Breast epithelium (tissue), 4 donors: ENCODE measurements at places on chromosomes 1 and 21. TPM values are rescaled to one million over a fixed set of nuclear protein-coding genes. Genes with fewer than 3 reads are reported as not detected.
A peak's percentile ranks its signal among the peaks of the same experiment; 100 is the strongest.

Gene LMX1A
- total RNA-seq: not detected

DNA sequence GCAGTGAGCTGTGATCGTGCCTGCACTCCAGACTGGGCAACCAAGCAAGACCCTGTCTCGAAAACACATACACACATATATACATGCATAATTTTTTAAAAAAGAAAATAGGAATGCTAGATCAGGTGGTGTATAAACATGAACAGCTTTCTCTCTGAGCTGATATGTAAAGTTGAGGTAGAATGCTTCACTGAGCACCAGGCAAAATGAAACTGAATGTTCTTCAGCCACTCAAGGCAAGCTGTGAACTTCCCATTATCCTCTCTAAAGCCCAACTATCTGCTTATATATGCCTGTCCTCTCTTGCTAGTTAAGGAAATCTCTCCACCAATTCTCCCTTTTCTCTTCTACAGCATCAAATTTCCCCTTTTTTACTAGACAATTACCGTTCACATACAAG lies 93.0 kb downstream of the NUF2 start:
- DNase-seq: no peak

Gene KDM5B
- 122 TPM for total RNA-seq

GRCh38 chr21:44286086-44286715 lies 525 bp downstream of the AIRE start:
- DNase-seq: no peak

- no peak for DNase-seq
These were observed 9.0 kb upstream of the EPS8L3 start for GRCh38 chr1:109772658-109773202.

Gene CRYBG2
- not detected for total RNA-seq

GRCh38 chr1:99550198-99550597 lies 95.7 kb upstream of the PALMD start:
- DNase-seq: no peak

GRCh38 chr1:58231204-58231603 lies 315.3 kb downstream of the OMA1 start:
- no peak for DNase-seq

Gene BMP8B
- 0.48 TPM for total RNA-seq

Gene CFHR2
- total RNA-seq: not detected

Gene SLC1A7
- not detected for total RNA-seq

Gene TPTE
- not detected for total RNA-seq

DNA sequence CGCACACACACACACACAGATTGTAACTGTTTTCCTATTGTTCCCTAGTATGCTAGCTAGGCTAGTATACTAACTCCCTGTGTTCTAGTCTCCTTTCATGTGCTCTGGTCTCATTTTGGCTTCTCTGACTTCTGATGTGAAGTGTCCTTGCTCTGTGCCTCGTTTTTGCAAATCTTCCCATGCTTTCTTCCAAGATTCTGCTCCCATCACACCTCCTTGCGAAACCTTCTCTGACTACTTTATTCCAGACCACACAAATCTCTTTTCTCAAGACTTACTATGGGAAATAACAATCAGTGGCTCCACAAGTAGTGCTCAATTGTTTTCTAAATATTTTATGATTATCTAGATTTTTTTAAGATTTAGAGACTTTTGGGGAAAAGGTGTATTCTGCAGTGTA lies 10.3 kb downstream of the PRRX1 start:
- DNase-seq: no peak

GRCh38 chr1:56817716-56818463 lies 1.3 kb downstream of the FYB2 start:
- DNase-seq: no peak

DNA sequence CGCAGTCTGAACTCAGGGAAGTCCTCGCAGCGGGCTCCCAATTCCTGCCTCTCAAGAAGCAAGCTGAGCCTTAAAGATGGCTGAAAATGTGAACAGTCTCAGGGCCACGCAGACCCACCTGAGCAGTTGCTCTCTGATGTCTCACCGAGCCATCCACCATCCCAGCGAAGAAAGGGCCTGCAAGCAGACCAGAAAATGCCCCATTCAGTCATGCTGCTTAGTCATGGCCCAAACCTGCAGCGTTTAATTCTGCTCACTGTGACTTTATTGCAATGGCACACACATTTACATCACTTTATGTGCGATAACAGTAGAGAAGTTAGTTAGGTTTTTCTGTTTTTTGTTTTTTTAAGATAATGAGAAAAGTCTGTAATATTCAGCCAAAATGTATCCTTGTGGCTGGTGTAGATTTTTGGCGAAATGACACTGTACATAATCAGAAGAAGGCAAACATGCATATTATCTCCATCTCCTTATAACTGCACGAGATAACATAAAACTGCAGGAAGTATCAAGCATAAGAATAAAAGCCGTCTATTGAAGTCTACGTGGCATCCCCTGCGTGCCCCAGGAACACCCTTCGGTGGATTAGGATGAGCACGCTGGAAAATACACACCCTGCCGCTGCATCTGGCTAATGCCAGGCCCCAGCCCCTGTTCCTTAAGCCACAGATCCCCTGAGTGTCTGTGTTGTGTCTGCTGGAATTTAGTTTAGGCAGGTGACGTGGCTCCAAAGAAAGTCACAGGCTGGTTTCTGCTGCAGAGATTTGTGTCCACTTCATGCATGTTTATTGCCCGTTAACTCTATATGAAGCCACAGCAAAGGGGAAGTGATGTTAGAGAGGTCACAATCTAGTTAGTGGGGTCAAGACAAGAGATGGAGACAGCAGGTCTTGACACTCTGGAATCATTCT lies 119.8 kb upstream of the IRF2BP2 start:
- no peak for DNase-seq

GRCh38 chr1:18643154-18644012 lies 12.7 kb downstream of the PAX7 start:
- no peak for DNase-seq

DNA sequence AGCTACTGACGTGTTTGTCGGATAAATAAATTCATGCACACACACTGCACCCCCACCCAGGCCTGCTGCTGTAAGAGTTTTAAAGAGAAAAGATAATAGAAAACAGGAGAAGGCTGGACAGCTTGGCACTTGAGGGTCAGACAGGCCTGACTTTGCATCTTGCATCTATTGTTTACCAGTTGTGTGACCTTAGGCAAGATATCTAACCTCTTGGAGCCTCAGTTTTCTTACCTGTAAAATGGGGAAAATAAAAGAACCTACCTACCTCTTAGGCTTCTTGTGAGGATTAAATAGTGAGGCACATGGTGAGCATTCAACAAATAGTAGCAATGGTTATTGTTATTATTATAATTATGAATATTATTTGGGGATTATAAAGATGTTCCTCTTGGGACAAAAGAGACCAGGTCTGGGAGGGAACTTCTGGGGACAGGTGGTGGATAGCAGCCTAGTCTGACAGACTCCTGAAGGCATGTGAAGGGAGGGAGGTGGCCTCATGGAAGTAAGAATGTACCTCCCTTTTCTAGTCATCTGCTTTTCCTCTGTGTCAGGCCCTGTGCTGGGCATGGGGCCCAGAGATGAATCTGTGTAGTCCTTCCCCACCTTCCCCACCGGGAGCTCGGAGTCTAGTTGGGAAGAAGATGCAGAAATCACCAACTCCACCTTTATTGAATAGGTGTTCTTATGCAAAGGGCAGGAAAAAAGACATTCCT lies 18.3 kb upstream of the EPB41 start:
- DNase-seq: no peak

Gene ADORA1
- total RNA-seq: 5.2 TPM

- no peak for DNase-seq
These were observed 148.1 kb downstream of the SPATA46 start for GRCh38 chr1:162228586-162228985.

Gene B3GALT5
- 2.3 TPM for total RNA-seq

DNA sequence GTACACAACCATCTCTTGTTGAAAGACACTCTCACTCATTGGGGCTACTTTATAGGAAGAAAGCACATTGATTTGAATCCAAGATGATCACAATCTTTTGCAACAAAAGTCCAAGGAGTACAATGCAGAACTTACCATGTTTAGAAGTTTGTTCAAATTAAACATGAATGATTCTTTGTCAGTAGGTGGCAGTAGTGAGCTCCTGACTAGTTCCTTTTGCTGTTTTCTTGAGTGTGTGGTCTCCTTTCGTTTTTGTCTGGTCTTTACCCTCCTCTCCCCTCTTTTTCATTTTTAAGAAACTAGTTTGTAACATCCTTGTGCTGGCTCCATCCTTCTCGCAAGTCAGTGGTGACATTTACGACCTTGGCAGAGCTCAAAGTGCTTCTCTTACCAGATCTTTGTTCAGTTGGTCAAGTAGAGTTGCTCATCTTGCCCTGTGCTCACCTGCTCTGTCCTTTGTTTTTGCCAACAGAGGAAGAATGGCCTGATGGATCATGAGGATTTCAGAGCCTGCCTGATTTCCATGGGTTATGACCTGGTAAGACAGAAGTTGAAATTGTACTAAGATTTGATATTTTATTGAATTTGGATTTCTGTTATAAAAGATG lies 35.7 kb upstream of the MTR start:
- DNase-seq: no peak

DNA sequence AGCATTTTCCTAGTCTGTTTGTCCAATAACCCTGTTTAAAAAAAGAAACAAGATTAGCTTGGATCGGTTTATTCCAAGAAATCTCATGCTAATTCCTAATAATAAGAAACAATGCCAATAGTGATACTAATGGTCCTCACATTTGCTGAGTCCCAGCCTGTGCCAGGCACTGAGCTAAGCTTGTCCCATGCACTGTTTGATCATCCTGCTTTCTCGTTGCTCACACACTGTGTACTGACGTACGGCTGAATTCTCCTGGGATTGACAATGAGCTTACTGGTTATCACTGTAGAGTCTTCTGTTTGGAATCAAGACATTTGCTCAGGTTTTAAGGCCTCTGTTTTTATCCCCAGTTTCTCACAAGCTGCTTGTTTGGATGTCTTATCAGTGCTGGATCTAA lies 71.1 kb downstream of the CACNA1E start:
- DNase-seq: no peak

DNA sequence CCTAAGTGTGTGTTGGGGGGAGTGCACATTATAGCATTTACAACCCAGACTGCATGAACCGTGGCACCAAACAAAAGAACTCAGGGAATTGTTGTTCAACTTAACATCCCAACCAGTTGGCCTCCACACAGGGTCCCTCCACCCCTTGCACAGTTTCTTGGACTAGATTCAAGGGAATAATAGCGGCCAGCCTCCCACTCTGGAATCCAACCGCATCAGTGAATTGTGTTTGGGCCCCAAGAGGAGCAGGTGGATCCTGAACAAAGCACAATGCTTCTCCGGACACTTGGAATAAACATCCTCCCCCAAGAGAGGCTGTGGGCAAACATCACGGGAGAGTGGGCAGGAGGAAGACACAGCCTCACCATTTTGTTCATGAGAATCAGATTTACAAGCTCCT lies 18.2 kb downstream of the CD34 start:
- no peak for DNase-seq

GRCh38 chr1:192235127-192235526 lies 76.9 kb downstream of the RGS18 start:
- no peak for DNase-seq

- DNase-seq: no peak
These were observed 56.1 kb upstream of the TLR5 start for GRCh38 chr1:223199094-223199647.

Gene PWP2
- 9.5 TPM for total RNA-seq

GRCh38 chr1:159921700-159922504 lies 3.4 kb downstream of the TAGLN2 start:
- no peak for DNase-seq

DNA sequence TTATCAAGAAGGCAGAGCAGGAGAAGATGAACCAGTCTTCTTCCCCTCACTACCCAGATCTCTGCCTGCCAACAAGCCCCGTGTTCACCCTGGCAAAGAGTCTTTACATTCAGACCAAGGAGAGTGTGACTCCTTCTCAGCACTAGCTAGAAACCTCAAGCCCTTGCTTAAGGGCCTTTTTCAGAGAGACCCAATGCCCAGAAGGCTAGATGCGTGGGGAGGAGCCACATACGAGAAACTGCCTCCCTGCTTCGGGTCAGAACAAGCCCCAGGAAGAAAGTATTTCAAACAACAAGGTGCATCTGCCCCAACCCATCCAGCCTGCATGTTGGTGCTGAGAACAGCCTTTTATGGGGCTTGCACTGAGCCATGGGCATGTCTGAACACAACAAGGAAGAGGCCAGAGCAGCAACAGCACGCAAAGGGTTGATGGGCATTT lies 152.7 kb upstream of the CAMK1G start:
- DNase-seq: no peak

Gene C1orf53
- 2.6 TPM for total RNA-seq

Gene RAP1A
- 54.9 TPM for total RNA-seq

Gene BRINP2
- 1.5 TPM for total RNA-seq

Gene PTPN7
- 1.4 TPM for total RNA-seq

Gene KCNJ9
- not detected for total RNA-seq

Gene ATP1A4
- total RNA-seq: not detected

GRCh38 chr1:42680055-42680454 lies 2.2 kb upstream of the YBX1 start:
- no peak for DNase-seq

DNA sequence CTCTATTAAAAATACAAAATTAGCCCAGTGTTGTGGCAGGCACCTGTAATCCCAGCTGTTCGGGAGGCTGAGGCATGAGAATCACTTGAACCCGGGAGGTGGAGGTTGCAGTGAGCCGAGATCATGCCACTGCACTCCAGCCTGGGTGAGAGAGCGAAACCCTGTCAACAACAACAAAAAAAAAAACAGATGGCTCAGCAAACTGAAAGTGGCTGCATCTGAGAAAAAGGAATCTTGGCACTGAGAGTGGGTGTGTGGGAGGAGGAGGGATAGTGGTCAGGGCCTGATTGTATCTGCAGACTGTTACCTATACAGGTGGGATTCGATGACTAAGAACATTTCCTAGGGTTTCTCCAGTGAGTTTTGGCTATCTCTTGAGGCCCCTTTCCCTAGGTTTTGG lies 122.2 kb upstream of the BARHL2 start:
- DNase-seq: no peak

GRCh38 chr1:111620441-111620971 lies 917 bp downstream of the RAP1A start:
- no peak for DNase-seq

GRCh38 chr1:116218922-116219321 lies 107.7 kb downstream of the MAB21L3 start:
- DNase-seq: no peak

GRCh38 chr1:187819086-187819485 lies 990.3 kb downstream of the PLA2G4A start:
- no peak for DNase-seq

- no peak for DNase-seq
These were observed 166.6 kb downstream of the ZC3H11B start for GRCh38 chr1:219446288-219446687.

DNA sequence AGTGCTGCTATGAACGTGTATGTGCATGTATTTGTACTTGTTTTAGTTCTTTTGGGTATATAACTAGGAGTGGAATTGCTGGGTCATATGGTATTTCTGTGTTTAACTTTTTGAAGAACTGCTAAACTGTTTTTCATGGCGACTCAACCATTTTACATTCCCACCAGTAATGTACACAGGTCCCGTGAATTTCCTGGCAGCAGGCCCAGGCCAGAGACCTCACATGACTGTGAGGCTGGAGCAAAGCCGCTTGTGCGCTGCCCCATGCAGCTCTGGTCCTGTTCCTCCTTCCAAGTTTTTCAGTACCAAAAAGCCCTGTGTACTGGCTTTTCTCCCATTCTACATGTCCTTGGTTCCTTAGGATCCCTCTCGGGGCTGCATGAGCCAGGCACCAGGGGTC lies 29.6 kb downstream of the ACOT11 start:
- no peak for DNase-seq

Gene OR2M3
- total RNA-seq: under 0.01 TPM

- DNase-seq: peak; percentile 84
These were observed 62.3 kb upstream of the ADARB1 start for GRCh38 chr21:45011911-45012661.
